NCI-H345 (cell line): ENCODE measurements at places on chromosomes 7 and 10.
A peak's percentile ranks its signal among the peaks of the same experiment; 100 is the strongest.

DNA sequence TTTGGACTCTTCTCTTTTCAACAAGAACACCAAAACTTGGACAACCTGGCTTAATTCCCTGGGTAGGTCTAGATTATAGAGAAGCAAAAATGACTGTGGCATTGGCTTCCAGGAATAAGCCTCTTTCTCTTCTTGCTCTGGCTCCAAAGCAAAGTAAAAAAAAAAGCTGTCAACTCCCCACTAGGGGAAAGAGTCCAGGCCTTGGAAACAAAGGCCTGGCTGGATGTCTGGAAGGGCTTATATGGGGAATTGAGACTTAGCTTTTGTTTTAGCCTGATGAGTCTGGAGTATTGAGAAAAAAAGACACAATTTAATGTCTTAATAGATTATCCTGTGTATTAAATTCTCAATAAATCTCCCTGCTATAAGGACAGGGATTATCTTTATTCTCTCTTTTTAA is 300.6 kb downstream of the SORCS3 start:
- no peak for DNase-seq

DNA sequence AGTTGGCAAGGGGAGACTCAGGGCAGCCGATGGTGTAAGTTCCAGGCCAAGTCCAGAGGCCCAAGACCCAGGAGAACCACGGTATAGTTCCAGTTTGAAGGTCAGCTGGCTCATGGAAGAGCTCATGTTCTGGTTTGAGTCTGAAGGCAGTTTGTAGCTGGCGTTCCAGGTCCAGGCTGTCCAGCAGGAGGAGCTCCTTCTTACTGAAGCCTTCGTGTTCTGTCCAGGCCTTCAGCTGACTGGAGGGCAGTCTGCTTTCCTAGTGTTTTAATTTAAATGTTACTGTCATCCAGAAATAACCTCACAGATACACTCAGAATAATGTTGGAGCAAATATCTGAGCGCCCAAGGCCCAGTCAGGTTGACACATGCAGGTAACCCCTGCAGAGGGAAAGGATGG is 4.2 kb downstream of the SUN1 start:
- no peak for DNase-seq

DNA sequence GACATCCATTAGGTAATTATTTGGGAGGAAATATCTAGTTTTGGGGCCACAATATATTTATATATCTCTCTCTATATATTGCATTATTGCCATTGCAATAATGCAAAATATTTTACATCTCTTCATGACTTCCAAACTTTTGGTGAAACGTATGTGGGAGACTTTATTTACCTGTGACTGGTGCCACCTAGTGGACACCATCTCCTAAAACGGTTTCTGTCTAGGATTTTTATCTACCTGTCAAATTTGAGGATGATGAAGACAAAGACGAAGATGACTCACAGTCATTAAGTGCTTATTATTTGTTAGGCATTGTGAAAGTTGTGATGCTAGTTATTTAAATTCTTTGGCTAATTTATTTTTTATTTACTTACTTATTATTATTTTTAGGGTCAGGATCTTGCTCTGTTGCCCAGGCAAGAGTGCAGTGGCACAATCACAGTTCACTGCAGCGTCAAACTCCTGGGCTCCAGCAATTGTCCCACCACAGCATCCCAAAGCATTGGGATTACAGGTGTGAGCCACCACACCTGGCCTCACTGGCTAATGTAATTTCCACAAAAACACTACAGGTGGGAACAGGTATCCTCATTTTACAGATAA is 18.7 kb upstream of the CBLL1 start:
- DNase-seq, result peak; percentile 58

DNA sequence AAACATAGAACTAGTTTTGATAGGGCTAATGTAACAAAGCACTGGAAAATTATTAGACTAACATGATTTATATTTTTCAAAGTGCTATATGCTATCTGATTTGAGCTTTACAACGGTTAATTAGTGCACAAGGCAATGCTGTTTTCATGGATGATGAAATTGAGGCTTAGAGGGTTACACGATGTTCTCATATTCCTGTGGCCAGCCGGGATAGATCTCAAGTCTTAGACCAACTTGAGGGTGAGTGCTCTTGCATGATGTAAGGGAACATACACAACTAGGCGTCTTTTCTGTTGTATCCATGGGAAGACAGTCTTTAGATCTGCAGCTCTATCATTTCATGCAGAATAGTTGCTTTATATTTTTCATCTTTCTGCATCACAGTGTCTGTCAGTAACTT is 4.1 kb downstream of the PRPF18 start:
- DNase-seq, result no peak

GRCh38 chr10:85045046-85045445 is 716.7 kb downstream of the CCSER2 start:
- no peak for DNase-seq

DNA sequence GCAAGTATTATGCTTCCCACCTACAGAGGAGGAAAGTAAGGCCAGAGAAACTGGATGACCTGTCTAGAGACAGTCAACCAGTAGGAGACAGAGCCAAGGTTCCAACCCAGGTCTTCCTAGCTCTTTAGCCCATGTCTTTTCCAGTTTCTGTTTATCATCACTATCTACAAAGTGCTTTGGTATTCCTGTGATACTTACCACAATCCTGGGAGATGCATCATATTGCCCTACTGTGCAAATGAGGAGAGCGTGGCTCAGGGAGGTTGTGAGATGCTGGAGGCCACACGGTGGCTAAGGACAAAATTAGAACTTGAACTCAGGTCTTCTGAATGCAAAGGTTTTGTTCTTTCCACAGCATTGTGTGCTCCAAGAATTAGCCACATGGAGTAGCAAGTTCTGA is 11.2 kb upstream of the PLEKHA1 start:
- DNase-seq, result no peak
